Muscle of leg (tissue), 16 donors: ENCODE measurements at places on chromosomes 4 and X. TPM values are rescaled to one million over a fixed set of nuclear protein-coding genes. Genes with fewer than 3 reads are reported as not detected.

DNA sequence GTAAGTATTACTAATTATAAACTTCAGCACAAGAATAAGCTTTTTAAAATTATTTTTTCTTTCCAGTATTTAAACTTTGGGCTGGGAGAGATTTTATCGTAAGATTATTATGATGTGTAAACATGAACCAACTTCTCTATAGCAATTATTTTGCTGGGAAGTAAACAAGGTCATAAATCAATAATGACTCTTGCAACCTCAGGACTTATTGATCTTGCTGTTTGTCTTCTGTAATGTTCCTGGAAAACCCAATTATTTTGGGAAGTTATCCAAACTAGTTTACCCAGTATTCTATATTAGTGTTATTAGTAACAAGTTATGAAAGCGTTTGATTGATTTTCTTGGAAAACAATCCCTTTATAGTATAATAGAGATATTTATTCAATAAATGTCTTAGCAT, 174.9 kb downstream of the PPP1R2C start:
- DNase-seq = no peak

- no peak for DNase-seq
Measured at GRCh38 chr4:77375866-77376607, 219.0 kb downstream of the CCNG2 start.

DNA sequence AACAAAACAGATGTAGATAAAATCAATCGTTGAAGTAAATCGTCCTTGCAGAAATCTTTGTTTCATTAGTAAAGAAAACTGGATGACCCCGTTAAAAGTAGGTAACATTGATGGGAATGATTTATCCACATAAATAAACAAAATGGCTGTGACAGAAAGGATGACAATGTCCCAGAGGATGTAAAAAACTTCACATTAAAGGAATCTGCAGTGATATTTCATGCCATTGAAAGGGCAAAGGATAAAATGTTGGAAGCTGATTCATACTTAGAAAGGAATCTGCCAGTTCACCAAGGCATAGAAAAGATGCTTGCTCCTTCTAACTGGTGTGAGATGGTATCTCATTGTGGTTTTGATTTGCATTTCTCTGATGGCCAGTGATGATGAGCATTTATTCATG, 24.2 kb upstream of the EPGN start:
- DNase-seq = no peak

- no peak for DNase-seq
Measured at GRCh38 chr4:113368056-113368455, 318.6 kb downstream of the ANK2 start.

- DNase-seq = no peak
Measured at GRCh38 chr4:165312506-165312905, 15.0 kb upstream of the MSMO1 start.

GRCh38 chr4:87983996-87984395, 8.5 kb downstream of the SPP1 start:
- no peak for DNase-seq

DNA sequence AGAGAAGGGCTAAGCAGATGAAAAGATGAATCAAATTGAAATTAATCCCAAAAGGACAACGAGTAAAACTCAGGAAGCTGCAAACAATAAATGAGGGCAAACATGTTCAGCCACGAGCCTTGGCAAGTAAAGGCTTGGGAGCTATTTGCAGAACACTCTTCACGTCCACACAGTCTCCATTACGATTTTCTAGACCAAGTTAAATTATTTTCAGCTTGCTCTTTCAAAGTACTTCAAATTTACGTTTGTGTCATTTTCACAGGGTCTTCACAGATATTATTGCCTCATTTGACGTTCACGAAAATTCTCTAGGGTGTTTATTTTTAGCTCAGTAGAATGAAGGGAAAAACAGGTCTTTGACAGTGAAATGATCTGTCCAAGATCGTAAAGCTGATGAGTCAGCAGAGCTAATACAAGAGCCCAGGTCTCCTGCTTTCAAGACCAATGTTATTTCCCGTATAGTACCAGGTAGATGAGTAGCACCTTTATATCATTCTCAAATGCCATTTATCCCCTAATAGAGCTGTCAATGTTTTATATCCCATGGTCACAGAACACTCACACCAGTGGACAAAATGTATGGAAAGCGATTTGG, 20.9 kb downstream of the KLB start:
- no peak for DNase-seq

DNA sequence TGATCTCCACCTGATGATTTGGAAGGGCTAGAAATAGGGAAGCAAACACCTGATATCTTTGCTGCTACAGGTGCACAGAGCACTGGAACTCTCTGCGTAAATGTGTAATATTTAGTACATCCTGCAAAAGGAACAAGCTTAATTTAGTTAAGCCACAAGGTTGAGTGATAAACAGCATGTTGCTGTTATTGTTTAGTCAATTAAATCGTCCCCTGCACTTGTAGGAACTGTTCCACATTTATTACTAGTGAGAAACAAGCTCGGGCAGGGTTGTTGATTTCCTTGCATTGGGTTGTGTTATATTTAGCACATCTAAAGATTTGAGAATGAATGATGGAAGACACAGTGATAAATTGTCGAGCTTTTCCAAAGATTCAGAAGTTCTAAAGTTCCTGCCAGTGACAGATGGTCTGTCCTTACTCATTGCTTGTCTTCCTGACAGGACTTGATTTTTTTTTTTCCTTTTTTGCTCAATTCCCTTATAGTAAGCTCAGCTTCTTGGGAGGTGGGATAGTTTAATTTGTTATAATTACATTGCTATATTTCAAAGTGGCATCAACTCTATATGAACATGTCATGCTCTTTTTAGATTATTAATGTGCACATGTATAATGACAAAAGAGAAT, 627.0 kb upstream of the ATOH1 start:
- DNase-seq = no peak

DNA sequence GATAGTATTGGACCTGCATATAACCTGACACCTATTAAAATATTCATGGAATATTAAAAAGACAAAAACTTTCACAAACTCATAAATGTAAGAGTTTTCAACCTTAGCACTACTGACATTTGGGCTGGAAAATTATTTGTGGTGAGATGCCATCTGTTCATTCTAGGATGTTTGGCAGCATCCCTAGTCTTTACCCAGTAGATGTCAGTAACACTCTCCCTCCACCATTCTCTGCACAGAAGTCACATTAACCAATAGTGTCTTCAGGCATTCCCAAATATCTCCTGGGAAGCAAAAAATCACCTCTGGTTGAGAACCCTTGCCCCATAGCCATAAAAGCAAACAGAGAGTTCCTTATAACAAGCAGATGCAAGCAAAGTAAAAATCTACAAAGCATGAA, 41.4 kb upstream of the NDST4 start:
- DNase-seq = peak; percentile 2

DNA sequence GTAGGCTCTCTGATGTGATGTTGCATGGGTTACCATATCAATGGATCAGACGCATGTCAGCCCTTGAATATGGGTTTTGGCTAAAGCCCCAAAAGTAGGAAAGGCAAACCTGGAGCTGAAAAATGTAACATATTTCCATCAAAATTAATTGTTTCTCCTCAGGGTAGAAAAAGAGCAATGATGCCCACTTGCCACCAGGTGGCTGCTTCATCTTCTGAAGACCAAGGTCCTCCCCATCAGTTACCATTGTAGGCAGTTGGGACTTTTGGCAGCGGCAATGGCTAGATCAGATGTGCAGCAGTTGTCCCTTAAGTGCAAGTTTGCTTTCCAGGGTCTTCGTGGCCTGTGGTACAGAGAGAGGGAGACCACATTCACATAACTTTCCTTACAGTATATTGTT, 118.2 kb downstream of the NAF1 start:
- DNase-seq = peak; percentile 5

GRCh38 chr4:3021627-3022026, 52.7 kb downstream of the HTT-AS start:
- no peak for DNase-seq

GRCh38 chr4:121484633-121485032, 103.8 kb upstream of the QRFPR start:
- DNase-seq = peak; percentile 19

- no peak for DNase-seq
Measured at GRCh38 chr4:15794905-15795304, 16.8 kb downstream of the CD38 start.

GRCh38 chr4:75953509-75953908, 12.7 kb upstream of the NAAA start:
- DNase-seq = no peak

DNA sequence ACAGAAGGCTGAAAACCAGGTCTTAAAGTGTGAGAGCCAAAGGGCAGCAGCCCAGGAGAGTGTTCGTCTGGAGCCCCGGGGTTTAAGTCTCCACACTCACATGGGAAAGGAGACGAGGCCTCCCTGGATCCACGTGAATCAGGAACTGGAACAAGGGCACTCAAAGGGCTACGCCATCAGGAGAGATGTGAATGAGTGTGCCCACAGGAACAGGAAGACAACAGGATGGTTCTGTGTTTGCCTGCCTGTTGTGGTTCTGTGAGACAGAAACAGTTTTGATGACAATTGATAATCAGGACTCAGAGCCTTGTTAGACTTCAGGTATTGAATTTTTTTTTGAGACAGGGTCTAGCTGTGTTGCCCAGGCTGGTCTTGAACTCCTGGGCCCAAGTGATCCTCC, 4.9 kb upstream of the CTBP1 start:
- no peak for DNase-seq

MSL3 gene
- total RNA-seq = 17.4 TPM

BANK1 gene
- total RNA-seq = 0.27 TPM

PDZD4 gene
- 1.6 TPM for total RNA-seq

SPANXN4 gene
- total RNA-seq = not detected

KCNE5 gene
- total RNA-seq = 27.6 TPM

PITX2 gene
- 23.4 TPM for total RNA-seq

ATP10D gene
- total RNA-seq = 17.1 TPM

F9 gene
- total RNA-seq = not detected

KCND1 gene
- 0.66 TPM for total RNA-seq
